Cortex of kidney (tissue), 1 donor: ENCODE measurements at places on chromosomes 3 and 15.

- DNase-seq: no peak
Observed at GRCh38 chr3:17028363-17028762, 143.6 kb downstream of the PLCL2 start.

DNA sequence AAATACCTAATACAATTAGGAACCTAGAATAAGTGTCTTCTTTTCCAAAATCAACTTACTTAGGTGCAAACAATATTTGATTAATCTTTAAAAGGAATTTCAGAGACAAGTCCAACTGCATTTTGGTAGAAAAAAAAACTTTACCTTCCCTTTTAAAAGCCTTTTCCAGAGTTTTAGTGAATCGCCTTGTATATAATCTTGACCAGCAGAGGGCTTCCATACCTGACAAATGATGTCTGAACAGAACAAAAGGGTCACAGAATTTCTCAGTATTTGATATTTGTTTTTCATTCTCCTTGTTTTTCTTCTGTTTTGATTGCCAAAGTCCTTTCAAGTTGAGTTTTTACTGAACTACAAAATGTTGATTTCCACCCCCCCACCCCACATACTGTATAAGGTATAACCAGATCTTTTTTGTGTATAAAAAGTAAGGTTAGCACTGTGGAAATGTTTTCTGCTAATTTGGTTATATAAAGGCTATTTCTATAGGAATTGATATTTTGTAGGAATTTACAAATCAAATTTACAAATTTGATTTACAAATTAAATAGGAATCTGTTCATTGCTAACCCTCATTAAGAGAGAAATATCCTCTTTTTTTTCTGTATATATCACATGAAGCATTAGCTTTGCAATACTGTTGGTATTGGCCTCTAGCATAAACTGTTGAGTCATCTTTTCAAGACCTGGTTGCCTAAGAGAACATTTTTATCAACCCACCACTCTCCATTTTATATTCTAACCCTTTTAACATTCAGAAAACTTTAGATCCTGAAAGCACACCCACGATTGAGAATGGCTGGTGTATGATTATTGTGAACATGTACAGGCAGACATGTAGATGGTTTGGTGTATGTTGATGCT, 464.1 kb upstream of the RARB start:
- DNase-seq: no peak

DNA sequence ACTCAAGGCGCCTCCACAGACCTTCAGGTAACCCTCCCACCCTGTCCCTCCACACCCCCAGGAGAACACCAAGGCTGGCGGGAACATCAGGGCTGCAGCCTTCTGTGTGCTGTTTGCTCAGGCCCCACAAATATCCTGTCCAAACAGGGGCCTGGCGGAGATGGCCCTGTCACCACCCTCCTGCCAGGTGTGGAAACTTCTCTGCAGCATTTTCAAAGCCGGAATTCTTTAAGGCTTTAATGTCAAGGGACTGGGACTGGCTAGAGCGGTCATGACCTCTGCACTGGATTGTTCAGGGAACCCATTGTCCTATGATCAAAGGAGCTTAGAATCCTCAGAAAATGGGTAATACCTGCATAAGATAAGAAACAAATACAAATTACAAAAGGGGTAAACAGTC, 46.6 kb downstream of the FBLN2 start:
- no peak for DNase-seq

DNA sequence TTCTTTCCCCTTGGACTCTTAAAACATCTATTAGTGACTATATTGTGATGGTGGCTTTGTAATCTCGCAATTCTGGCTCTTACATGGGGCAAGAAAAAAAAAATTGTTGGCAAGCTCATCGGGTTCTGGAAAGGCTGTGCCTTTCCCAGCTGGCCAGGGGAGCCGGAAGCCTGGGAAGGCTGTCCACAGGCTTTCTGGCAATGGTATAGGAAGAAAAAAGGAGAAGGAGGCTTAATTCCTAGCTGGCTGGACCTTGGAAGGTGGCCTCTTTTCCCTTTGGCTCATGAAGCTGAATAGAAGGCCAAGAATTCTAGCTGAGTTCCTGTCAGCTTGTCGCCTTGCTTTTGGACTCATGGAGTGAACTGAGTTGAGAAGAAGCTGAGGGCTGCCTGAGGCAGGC, 243.5 kb upstream of the SEMA6D start:
- no peak for DNase-seq

GRCh38 chr15:85858586-85859375, 64.1 kb upstream of the KLHL25 start:
- no peak for DNase-seq

GRCh38 chr3:125460233-125460632, 59.8 kb downstream of the SNX4 start:
- no peak for DNase-seq

- DNase-seq: no peak
Observed at GRCh38 chr3:143571548-143571947, 276.7 kb downstream of the SLC9A9 start.

GRCh38 chr15:68775671-68776476, 44.8 kb downstream of the ANP32A start:
- no peak for DNase-seq

DNA sequence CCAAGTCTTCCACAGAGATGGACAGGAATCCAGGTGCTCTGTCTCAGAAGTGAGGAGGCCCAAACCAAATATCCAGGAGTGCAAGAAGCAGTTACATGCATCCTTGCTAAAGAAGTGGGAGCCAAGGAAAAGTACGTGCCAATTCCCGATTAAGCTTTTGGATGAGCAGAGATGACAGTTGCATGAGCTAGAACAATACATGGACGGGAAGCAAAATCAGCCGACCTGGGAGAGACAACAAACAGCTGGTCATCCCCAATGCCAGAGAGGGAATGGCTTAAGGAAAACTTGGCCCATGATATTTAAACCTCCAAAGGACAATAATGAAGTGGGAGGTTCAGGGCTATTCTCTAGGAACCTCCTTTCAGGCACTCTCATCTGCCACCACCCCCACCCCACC, 86.0 kb upstream of the ABHD17C start:
- DNase-seq: no peak

DNA sequence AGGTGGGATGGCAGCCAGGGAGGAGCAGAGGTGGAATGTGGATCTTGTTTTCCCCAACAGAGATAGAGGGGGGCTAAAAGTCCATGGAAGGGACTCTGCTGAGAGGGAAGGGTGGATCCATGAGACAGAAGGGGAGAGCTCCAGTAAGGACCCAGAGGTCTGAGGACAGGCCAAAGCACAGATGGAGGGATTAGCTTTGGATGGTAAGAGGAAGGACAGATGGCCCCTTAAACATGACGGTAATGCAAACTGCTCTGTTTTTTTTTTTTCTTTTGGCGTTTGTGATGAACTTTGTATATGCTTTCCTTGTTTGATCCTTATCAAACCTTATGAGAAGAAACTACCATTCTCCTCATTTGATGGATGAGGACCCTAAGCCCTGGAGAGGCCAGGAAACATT, 96.2 kb downstream of the IGF1R start:
- DNase-seq: no peak

GRCh38 chr3:139468399-139468798, 7.9 kb downstream of the RBP2 start:
- no peak for DNase-seq

- DNase-seq: no peak
Observed at GRCh38 chr3:128931046-128931445, 51.6 kb downstream of the ACAD9 start.

- no peak for DNase-seq
Observed at GRCh38 chr3:36763850-36764703, at the start of gene DCLK3. Gene DCLK3 (minus strand): TSS chr3:36764553. CDS start chr3:36764263, 290 bp downstream.

DNA sequence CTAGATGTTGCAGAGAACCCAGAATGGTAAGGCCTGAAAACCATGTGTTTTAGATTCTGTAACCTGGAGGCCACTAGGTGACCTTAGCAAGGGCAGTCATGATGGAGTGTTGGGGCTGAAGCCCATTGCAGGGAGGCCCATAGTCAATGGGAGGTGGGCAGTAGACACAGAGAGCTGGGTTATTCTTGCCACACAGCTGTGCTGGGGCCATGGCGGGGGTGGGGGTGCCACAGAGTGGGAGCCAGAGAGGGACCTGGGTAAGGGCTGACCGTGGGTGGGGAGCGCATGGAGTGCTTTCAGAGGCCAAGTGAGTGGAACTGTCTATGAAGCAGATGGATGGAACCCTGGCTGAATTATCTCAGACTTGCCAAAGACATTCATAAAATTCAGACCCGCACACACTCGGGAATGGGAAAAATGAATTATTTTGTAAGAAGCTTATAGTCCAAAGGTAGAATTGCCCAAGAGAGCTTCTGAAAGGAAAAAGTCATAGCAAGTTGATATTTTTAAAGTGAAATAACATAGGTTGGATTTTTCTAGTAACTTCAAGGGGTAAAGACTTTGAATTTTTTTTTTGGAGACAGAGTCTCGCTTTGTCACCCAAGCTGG, 53.9 kb downstream of the SMAD3 start:
- no peak for DNase-seq

- DNase-seq: no peak
Observed at GRCh38 chr3:45381168-45381852, 7.1 kb upstream of the LARS2 start.

GRCh38 chr3:194682189-194682693, 3.4 kb upstream of the FAM43A start:
- no peak for DNase-seq

- DNase-seq: no peak
Observed at GRCh38 chr3:61627768-61628185, 66.4 kb downstream of the PTPRG start.

DNA sequence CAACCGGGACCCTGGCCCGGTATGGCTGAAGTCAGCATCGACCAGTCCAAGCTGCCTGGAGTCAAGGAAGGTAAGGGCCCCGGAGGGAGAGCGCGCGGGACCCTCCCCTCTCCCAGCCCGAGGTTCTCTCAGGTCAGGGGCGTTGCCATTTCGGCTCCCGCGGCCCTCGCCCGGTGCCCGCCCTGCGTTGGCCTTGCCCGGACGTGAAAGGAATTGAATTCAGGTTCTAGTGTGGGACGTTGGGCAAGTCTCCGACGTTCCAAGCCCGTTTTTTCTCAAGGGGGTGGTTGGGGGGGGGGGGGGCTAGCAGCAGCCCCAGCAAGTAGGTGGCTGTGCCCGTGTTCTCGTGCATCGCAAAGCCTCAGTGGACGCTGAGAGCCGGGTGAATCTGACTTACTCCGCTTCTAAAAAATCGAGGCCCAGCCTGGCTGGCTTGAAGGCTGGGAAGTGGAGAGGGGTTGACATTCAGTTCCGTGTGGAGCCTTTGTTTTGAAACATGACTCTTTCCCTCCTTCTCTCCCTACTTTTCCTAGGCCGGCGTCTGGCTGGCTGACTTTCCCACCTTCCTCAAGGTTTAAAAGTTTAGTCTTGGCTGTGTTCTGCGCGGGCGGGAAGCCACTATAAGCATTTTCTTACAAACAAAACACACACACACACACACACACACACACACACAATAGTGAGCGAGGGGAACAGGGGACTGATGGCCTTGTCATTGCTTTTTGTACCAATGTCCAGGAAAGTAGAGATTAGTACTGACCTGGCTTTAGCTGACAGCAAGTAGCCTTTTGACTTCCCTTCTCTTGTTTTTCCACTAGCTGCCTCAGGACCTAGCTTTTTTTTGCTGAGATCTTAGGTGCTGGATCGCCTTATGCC, at the start of gene UTS2B:
UTS2B (minus strand) TSS at position 873 of the 876 bp plus-strand sequence. CDS start 48,337 bp downstream, outside the sequence.
- no peak for DNase-seq

DNA sequence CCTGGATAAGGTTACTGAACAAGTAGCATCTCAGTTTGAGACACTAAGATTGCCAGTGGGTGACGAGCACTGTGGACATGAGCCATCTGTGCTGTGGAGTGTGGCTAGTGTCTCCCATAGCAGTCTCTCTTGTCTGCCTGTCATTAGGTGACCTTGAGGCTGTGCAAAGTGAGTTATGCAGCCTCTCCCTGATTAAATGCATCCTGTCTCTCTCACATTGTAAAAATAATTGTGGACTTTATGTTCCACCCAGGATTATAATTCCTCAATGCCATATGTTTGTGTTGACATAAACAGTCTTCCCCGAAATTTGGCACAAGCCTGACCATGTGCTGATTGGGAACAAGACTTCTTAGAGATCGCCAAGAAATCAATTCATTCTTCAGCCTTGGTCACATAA, 168.9 kb downstream of the MYRIP start:
- DNase-seq: no peak

DNA sequence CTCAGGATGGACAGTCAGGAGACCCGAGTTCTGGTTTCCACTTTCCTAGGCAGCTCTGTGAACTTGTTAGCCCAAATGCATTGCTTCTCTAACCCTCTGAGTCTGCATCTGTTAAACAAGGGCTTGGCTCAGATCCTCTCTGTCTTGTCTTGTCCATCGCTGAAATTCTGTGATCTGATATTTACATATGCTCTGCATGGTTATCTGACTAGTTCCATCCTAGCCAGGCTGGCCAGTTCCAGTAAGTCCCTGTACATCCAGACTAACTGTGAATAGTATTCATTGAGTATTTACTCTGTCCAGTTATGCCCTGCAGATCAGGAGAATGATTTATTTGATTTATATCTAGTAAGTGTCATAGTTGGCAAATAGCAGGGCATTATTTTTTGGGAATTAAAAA, 27.0 kb upstream of the SV2B start:
- no peak for DNase-seq

GRCh38 chr15:52184721-52185120, 6.5 kb downstream of the GNB5 start:
- no peak for DNase-seq

DNA sequence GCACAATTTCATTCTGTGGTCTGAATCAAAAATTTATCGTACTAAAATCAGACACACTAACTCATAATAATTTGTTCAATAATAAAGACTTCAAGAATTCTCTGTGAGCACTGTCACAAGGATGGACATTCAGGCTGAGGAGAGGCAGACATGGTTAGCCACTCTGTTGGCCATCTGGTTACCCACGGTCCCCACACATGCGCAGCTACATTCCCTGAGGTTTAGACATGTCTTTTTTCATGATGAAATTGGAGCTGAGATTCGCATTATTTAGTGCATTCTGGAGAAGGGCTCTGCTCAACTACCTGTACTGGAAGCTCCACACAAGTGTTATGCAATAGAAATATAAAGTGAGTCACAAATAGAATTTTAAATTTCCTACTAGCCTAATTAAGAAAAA, 156.9 kb downstream of the SUCNR1 start:
- no peak for DNase-seq

DNA sequence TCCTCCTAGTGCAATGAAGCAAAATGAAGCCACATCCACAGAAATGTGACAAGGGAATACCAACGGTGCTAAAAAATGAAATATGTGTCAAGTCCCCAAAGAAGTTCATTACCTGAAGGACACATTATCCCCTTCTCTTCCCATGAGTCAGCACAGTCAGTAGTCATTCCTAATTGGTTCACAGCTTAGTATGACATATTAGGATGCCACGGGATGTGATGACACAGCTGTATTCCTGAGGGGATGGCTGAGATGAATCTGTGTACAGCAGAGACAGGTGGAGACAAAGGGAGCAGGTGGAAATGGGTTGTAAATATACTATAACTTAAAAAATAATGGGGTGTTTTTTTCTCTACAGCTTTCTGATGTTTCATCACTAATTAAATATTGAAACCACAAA, 273.4 kb downstream of the ARRDC4 start:
- no peak for DNase-seq
